ENCODE measurements at places on chromosomes 13 and 19.
A peak's percentile ranks its signal among the peaks of the same experiment; 100 is the strongest.

GRCh38 chr13:100235311-100235901, 146.5 kb downstream of the PCCA start:
- peak; percentile 74 for DNase-seq

- no peak for DNase-seq
Measured at GRCh38 chr19:12800466-12800770, 1.2 kb downstream of the PRDX2 start.

GRCh38 chr19:7947939-7948338, 4.5 kb upstream of the TIMM44 start:
- no peak for DNase-seq

DNA sequence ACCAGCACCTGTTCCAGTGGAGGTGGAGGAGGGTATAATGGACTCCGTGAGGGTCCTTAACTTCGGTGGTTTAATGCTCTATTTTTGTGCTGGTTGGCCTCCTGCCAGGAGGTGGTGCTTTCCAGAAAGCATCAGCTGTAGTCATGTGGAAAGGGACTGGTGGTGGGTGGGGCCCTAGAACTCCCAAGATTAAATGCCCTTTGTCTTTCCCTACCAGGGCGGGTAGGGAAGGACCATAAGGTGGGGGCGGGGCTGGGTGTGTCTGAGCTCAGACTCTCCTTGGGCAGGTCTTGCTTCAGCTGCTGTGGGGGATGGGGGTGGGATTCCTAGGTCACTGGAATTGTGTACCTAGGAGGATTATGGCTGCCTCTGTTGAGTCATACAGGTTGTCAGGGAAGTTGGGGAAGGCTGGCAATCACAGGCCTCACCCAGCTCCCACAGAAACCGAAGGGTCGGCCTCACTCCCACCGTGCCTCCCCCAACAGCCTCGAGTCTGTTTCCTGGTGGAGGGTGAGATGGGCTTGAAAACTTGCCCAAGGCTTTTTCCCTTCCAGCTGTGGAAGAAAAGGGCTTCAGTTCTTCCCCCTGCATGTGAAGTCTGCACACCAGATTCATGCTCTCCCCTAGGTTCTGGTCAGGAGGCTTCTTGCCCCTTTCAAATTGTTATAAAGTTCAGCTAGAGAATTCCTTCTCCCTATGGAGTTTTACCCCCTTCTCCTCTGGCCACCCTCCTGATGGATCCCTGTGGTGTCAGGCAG, 60.3 kb upstream of the CLDN10 start:
- DNase-seq, result no peak

GRCh38 chr19:6226444-6227155, 53.2 kb downstream of the MLLT1 start:
- DNase-seq, result no peak

GRCh38 chr19:30333291-30334065, 38.7 kb upstream of the ZNF536 start:
- DNase-seq, result no peak

GRCh38 chr13:40535345-40535836, 131.1 kb downstream of the FOXO1 start:
- DNase-seq, result no peak

GRCh38 chr13:24267274-24267673, 42.1 kb upstream of the C1QTNF9 start:
- no peak for DNase-seq

DNA sequence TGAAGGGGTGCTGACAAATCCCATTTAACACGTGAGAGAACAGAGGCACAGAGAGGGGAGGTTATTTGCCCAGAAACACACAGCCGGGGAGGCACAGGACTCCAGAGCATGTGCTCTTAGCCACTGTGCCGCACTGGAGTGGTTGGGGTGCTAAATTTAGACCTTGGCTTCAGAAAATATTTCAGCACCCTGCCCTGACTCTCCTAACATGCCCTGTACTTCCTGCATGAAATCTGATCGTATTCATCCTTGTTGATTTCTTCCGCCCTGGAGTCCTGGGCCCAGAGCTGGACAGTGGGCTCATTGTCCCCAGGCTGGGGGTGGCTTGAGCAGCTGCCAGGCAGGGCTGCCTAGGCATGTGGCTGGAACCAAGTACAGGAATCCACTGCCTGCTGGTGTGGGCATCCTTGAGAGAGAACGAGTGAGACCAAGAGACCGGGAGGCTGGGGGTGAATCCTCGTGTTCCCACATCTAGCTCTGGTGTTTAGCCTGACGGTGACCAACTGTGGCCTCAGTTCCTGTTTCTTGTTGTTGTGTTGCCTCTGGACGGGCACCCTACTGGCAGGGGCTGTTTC, 5.3 kb downstream of the SLC27A1 start:
- peak; percentile 67 for DNase-seq

DNA sequence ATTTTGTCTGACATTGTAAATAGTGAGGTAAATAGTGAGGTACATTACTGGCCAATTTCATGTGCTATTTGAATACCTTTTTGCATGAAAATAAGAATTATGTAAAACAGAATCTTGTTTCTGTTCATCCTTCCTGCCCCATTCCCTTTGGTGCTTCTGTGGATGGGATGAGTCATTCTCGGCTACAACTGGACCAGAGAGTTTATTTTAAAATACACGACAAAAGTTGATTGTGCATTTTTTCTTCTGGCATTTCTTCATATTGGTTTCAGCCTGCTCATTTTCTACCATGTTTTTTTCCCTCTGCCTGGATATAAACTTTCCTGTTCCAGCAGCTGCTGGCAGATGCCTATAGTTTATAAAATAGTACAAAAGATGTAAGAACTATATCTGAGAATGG, 107.5 kb downstream of the CYSLTR2 start:
- no peak for DNase-seq

DNA sequence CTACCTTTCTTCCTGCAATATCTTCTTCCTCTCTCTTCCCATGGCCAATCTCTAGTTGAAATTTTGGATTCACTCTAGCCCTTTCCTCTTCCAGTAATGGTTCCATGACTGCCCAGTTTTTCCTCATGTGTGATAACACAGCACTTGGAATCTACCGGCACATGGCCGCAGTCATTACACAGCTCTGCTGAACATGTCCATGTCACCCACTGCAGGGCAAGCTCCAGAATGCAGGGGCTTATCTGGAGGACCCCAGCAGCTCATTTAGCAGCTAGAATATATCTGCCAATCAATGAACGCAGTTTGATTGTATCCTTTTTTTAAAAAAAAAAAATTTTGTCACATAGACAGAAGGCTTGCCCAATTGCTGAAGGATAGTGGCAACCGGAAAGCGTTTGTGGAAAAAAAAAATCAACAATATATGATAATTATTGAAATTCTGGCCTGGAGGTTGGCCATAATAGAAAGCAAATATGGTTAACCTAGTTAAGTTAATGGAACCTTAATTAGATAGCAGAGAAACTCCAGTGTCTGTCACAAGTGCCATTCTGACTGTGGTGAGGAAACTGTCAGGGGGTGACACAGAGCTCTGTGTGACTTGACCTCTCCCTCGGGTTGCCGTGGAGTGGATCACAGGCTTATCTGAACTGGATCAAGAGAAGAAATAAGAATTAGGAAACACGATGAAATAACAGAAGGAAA, 426.7 kb downstream of the LIG4 start:
- no peak for DNase-seq

DNA sequence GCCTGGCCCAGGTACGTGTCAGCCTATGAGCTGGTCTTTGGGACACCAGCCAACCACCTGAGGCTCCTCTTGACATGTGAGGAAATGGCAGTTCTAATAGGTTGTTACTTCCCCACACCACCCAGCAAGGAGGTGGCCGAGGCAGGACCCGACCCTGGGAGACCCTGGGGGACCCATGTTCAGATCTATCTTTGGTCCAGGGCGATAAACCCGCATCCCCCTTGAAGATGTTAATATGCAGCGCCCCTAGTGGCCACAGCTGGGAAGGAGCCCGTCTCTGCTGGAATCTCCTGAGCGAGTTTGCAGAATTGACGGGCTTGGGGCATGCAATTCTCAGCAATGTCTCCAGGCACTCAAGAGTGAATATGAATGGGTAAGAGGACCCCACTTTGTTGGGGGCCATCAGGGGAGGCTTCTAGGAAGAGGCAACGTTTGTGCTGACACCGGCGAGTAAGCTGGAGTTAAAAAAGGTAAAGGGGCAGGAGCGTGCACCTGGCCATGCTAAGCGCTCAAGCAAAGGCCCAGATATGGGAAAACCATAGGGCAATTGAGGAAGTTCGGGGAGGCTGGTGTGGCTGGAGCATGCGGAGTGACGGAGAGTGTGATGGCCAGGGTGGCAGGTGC, 1.5 kb upstream of the MYO1F start:
- DNase-seq, result peak; percentile 54

DNA sequence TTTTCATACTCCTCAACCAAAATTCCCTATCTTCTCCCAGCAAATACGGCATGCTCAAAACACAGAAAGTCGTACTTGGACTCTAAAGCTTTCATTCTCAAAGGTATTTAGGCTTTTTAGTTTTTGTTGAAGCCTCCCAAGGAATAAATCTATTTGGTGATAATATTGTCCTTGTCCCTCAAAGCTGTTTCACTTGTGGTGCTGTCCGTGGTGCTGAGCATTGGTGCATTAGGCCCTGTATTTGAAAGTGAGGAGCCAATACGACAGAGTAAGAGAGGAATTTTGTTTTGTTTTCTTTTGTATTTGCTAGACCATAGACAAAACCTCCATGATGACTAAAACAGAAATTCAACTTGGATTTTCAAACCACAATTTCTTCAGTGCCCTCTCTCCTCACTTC, 3.2 kb upstream of the LGALS13 start:
- peak; percentile 2 for DNase-seq

- no peak for DNase-seq
Measured at GRCh38 chr19:13748169-13748828, 16.0 kb upstream of the MRI1 start.

- DNase-seq, result no peak
Measured at GRCh38 chr13:80115616-80116015, 225.3 kb downstream of the SPRY2 start.

- DNase-seq, result no peak
Measured at GRCh38 chr13:25069236-25069635, 26.7 kb upstream of the PABPC3 start.

DNA sequence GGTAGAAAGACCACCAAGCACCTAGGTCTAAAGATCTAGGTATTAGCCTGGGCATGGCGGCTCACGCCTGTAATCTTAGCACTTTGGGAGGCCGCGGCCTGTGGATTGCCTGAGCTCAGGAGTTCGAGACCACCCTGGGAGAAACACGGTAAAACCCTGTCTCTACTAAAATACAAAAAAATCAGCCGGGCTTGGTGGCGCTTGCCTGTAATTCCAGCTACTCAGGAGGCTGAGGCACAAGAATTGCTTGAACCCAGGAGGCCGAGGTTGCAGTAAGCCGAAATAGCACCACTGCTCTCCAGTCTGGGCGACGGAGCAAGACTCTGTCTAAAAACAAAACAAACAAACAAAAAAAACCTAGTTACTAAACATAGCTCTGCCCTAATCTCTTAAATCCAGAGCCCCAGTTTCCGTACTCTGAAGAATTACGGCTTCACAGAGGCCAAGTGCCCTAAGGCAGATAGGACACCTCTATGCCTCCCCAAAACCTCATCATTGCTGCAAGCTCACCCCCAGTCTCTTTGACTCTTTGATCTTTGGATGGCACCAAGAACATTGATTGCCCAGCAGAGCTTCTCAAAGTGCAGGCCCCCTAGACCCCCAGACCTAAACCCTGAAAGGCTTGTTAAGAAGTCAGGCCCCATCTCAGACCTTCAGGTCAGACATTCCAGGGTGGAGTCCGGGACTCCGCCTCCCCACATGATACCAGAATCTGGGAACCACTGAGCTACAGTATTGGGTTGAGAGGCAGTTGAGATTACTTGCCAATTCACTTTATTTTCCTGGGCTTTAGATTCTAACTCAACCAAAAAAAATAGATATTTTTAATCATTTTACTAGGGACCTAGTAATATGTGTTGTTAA, 2.8 kb downstream of the COL4A2 start:
- no peak for DNase-seq

DNA sequence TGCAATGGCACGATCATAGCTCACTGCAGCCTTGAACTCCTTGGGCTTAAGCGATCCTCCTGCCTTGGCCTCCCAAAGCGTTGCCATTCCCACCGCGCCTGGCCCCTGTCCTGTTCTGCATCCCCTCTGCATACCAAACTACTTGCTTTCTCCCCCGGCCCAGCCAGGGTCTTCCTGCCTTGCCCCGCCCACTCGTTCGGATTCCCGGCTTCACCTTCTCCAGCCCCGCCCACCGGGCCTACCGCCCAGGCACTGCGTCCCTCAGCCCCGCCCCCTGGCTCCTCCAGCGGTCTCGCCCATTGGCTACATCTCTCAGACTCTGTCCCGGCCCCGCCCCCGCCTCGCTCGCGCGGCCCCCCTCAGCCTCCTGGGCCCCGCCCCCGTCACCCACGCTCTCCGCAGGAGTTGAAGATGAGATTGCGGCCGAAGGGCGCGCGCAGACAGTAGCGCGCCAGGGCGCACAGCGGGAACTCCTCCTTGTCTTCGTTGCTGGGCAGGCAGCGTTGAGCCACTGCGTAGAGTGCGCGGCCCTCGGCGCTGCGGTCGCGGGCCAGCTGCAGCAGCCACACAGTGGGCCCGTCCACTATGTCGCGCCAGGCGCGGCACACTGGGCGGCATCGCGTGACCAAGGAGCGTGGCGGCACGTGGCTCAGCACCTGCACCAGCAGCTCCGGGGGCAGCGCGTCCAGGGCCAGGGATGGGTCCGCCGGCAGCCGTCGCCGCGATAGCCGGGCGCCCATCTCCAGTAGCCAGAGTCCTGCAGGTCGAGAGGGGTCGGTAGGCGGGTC, 19.0 kb downstream of the MRPS12 start:
- DNase-seq, result peak; percentile 91

DNA sequence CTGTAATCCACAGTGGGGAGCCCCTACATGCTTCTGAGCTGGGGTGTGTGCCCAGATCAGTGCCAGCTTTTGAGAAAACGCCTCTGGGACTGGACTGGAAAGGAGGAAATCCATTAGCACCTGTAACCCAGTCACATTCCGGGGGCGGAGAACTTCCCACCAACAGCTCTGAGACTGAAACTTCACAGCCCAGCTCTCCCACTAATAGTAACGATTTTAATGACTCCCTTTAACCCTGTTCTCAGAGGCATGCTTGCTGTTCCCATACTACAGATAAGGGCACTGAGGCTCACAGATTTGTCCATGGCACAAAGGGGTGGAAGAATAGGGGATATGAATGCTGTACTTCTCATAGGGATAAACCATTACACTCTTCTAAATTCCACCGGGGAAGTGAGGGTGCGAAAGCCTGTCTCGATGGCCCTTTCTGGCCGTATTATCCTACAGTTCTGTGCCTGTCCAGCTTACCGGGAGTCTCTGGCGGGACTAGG, 851 bp downstream of the FBXO46 start:
- no peak for DNase-seq

GRCh38 chr19:1912760-1913505, 7.7 kb downstream of the ADAT3 start:
- no peak for DNase-seq

Data from muscle of back (tissue), 13 donors.